Foreskin keratinocyte (primary cell): ENCODE measurements at places on chromosomes 12 and 14.
A peak's percentile ranks its signal among the peaks of the same experiment; 100 is the strongest.

- peak; percentile 82 for DNase-seq
These were observed 194.1 kb downstream of the ANO6 start for GRCh38 chr12:45409966-45410365.

GRCh38 chr12:115944837-115945490, 332.5 kb downstream of the MED13L start:
- no peak for DNase-seq

- no peak for DNase-seq
These were observed 20.1 kb downstream of the SUSD6 start for GRCh38 chr14:69631509-69631908.

DNA sequence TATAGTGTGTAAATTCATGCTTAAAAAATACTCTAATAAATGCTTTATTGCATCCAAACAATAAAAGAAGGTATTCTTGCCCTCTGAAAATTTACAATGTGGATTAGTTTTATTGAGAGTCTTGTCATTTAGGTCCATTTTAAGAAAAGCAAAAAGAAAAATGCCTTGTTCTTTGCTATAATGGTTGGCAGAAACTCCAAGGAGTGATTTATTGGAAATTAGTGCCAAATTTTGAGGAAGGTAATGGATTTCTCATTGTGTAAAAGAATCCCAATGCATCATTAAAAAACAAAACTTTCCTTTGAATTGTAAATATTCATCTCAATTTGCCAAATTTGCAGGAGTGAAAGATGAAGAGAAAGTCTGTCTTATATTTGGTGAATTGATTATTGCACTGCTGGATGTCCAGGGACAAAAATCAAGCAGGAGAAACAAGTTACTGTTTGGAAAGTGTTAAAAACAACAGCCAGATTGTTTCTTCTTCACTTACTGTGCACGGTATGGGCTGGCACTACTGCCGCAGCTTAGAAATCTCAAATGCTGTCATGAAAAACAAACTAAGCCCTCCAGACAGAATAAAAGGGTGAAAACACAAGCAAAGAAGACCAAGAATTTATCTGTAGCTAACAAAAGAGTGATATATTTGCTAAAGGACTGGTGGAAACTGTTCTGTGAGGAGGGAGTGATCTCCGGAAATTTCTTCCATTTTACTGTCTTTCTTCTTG, 511.7 kb downstream of the TMTC2 start:
- DNase-seq: no peak

DNA sequence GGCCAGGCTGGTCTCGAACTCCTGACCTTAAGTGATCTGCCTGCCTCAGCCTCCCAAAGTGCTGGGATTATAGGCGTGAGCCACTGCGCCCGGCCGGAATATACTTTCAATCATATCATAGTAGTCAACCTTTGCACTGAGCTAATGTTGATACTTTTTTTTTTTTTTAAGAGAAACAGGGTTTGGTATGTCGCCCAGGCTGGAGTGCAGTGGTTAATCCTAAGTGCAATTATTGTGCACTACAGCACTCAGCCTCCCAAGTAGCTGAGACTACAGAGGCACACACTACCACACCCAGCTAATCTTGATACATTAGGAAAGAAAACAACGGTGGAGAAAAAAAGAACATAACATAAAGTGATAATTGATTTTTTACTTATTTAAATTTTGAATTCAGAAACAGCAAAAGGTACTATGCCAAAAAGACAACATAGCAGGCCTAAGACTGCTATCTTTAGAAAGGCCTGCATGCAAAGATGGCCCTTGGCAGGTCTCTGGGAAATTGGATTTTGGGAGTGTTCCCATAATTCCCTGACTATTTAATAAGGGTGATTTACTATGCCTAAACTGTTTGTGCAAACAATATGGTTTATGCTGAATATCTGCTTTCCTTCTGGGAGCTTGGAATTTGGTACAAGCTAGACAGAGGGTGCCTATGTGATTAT, 15.5 kb downstream of the BTBD7 start:
- DNase-seq: no peak

GRCh38 chr14:68501614-68502052, 291.2 kb downstream of the ZFP36L1 start:
- DNase-seq: no peak

DNA sequence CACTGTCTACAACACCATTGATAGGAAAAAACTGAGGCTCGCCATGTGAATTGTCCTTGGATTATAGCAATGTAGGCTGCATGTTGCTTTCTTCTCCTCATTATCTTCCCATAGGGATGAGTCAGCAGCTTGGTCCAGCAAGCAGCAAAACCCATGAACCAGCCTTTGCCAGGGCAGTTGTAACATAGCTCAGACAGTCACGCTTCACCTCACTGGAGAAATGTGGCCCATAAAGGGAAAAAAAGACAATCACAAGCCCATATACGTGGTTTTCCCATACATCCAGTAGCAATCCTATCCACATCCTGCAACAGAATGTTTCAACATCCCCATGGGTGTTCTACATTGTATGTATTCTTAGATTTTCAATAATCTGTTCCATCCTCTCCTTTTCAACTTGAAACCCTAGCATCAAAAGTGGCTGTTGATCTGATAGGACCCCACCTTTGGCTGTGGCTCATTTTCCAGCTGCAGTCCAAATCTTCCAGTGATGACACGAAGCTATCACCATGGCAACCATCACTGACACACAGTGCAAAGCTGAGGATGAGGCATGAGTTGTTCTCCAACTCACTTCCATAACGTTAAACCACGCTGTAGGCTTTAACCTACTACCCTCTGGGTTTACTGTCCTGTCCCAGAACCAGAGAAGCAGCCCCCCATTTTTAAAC, 34.0 kb downstream of the GRIN2B start:
- DNase-seq: no peak

- no peak for DNase-seq
These were observed 289.8 kb downstream of the GRIN2B start for GRCh38 chr12:13691598-13691997.

- DNase-seq: no peak
These were observed 60.6 kb downstream of the NCOR2 start for GRCh38 chr12:124506832-124507153.

DNA sequence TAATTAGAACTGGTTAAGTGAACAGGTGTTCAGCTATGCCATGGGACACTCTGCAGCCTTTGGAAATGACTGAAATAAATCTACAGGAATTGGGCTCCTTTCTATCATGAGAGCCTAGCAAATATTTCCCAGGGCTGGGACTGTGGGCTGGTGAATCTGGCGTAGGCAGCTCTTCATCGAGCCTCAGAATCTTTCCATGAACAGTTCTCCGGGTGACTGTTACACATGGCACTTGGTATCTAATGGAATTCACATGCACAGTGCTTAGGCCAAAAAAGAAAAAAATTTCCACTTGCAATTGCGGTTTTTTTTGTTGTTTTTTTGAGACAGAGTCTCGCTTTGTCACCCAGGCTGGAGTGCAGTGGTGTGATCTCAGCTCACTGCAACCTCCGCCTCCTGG, 32.1 kb downstream of the PRKAB1 start:
- DNase-seq: no peak

GRCh38 chr12:27252934-27253333, 8.8 kb downstream of the STK38L start:
- DNase-seq: no peak

DNA sequence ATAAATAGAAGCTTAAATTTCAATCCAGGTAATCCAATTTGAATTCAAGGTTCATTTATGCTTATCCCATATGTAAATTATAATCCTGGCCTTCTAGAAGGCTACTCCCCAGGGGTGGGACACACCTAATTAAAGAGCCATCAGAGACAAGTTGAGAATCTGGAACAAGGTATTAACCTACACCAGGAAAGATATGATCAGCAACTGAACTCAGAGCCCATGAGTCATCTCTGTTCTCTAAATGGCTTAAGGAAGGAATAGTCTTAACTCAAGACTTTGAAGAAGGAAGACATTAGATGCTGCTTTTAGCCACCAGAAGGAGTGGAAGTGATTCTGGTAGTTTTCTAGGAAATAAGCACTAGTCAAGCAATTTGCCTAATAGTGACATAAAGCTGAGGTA, 88.0 kb downstream of the KIF21A start:
- DNase-seq: no peak

GRCh38 chr12:27899151-27899661, 73.3 kb downstream of the PTHLH start:
- DNase-seq: peak; percentile 99

DNA sequence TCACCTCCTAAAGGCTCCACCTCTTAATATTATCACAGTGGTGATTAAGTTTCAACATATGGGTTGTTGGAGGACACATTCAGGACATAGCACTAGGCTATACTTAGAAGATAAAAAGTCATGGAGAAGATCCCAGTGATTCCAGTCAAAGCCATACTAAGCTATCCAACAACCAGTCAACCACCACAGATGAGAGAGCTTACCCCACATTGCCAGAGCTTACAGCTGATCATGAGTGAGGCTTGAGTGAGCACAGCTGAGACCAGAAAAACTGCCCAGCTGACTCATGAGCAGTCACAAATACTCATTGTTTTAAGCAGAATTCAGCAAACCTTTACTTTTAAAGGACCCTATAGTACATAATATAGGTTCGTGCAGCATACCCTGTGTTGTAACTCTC, 85.1 kb downstream of the DRAM1 start:
- peak; percentile 15 for DNase-seq
